Anterior cingulate cortex (tissue), 58 donors: ENCODE measurements at places on chromosomes 16 and 17.

DNA sequence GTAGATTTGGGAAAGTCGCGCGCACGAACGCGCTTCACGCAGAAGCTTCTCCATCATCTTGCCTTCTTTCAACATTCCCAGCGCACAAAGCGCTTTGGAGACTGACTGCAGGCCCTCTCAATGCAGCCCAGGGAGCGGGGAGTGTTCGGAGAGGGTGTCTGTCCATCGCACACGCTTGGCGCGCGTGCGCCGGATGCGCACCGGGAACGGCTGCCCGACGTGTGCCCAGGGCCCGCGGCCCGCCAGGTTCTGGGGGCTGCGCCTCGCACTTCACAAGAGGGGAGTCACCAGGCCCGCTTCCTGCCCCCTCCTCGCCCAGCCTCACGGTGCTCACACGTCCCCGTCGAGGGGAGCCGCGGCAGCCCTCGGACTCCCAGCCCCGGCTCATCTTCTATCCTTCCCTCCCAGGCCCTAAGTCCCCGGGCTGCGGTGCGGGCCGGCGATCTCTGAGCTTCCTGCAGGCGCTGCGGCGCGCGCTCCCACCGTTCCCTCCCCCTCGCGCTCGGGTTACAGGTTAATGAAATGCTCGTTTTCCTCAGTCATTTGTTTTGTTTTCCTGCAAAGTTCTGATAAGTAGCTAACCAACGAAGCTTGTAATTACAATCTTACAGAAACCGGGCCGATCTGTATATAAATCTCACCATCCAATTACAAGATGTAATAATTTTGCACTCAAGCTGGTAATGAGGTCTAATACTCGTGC, 2.8 kb upstream of the IRX3 start:
- DNase-seq: no peak

DNA sequence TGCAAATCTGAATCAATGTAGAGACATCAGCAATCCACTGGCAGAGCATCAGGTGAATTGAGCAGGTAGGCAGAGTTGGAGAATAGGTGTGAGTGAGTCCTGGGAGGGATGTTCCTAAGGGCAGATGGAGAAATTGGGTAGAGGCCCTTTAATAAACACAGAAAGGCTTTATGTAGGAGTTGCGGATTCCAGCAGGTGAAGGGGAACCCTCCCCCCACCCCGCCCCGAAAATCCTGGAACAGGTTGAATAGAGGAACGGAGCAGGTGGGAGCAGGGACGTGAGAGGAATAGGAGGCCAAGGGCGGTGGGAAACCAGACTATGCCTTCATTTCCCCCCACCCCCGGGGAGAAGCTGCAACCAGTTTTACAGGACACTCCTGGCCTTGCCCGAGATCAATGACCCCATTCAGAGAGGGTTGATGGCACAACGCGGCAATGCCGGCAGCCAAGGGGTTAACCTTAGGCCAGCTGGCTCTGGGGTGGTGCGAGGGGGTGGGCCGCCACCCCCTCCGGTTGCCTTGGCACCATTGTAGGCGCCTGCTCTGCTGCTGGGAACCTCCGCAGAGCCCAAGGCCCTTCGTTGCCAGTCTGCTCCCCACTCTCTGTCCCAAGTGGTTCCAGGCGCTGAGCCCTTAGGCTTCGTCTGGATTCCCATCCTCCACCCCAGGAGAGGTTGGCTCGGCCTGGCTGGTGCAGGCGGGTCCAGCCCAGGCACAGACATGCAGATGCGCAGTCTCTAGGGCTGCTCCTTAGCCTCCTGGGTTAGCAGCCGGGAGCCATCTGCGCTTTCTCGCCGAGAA, 814 bp upstream of the RUNDC3A start:
- DNase-seq: peak; percentile 46

DNA sequence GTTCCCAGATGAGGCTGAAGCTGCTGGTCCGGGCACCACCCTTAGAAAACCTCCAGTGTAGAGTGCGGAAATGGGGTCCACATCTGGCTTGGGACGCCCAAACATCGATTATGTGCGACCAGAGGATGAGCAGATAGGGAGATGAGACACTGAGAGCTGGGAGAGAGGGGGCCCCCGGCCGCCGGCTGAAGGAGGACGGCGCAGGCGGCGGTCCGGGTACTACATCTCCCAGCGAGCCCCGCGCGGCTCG, 182 bp upstream of the SPECC1 start:
- no peak for DNase-seq

- no peak for DNase-seq
These were observed 26.7 kb downstream of the PLD6 start for GRCh38 chr17:17179371-17179827.

GRCh38 chr17:35023538-35023937, 40.0 kb downstream of the RFFL start:
- DNase-seq: no peak
